Activated naive CD4-positive, alpha-beta T cell treated with anti-CD3 and anti-CD28 coated beads, Interleukin-2, amount 10 ng/mL, durations not matched to agents 7 days and 5 days (primary cell): ENCODE measurements at places on chromosomes 2 and 18.

DNA sequence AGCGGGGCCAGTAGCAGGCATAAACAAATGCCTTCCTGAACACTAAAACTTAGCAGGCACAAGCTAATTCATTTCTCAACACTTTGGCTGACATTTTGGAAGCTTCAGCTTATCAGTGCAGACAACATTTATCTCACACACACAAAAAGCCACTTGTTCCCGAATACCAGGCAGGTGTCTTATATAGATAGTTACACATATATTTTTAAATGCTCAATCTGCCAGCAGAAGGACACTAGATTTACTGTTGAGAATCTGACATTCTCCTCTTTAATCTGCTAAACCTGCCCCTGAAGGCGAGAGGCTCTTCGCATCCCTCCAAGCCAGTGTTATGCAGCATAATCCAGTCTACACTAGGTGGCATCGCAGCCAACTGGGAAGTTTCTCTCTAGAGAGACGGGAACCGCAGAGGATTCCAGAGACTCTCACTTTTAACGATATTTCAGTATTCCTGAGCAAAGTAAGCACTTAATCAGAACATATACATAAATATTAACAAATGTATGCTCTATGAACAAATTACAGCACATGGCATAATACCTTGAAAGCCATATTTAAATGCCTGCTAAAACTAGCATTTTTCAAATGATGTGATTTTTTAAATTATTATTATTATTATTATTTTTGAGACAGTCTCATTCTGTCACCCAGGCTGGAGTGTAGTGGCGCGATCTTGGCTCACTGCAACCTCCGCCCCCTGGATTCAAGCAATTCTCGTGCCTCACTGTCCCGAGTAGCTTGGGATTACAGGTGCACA lies 90.2 kb upstream of the SCG2 start:
- no peak for DNase-seq

GRCh38 chr18:9835825-9836224 lies 49.9 kb upstream of the TXNDC2 start:
- no peak for DNase-seq

GRCh38 chr2:222548992-222549391 lies 106.9 kb downstream of the FARSB start:
- DNase-seq: no peak

- no peak for DNase-seq
Measured at GRCh38 chr18:7697306-7697705, 130.2 kb downstream of the PTPRM start.

- DNase-seq: no peak
Measured at GRCh38 chr2:25251422-25252273, 83.3 kb upstream of the POMC start.

DNA sequence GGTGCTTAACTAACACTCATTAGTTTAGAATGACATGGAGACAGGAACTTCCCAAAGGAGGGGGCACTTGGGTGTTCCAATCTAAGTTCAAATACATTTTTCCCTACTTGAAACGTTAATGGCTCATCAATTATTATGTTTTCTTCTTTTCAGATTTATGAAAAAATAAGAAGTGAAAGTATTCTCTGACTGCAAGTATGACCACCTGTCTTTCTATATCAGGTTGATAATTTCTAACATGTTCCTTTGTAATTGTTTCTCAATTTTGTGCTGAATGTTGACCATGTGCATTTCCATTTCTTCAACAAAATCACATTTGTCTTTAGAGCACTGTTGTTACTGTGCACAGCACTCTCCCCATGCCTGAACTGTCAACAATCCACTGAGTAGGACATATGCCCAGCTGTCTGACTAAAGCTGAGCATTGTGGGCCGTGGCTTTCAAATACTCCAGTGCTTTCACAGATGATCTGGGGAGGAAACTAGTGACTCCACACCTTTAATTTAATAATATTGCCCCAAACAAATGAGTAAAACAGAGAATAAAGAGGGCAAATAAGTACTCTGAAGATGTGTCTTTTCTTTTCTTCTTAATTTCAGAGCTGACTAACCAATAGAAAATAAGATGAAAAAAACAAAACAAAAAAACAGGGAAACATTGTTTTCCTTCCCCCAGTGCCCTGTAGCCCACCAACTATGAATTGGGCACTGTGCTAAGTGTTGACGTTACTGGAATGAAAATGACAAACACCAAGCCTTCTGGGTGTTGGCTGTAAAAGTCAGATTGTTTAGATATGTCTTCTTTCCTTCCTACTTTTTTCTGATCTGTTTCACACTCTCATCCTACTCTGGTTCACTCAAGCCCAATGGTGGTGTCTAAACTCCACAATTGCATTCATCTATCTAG lies 16.0 kb downstream of the LANCL1 start:
- no peak for DNase-seq

GRCh38 chr2:1854729-1855547 lies 110.6 kb upstream of the PXDN start:
- DNase-seq: no peak

- no peak for DNase-seq
Measured at GRCh38 chr2:157620956-157621355, 7.7 kb downstream of the ACVR1C start.

GRCh38 chr2:57920342-57920939 lies 126.2 kb upstream of the VRK2 start:
- no peak for DNase-seq
